ENCODE measurements at places on chromosomes 11 and 22.

DNA sequence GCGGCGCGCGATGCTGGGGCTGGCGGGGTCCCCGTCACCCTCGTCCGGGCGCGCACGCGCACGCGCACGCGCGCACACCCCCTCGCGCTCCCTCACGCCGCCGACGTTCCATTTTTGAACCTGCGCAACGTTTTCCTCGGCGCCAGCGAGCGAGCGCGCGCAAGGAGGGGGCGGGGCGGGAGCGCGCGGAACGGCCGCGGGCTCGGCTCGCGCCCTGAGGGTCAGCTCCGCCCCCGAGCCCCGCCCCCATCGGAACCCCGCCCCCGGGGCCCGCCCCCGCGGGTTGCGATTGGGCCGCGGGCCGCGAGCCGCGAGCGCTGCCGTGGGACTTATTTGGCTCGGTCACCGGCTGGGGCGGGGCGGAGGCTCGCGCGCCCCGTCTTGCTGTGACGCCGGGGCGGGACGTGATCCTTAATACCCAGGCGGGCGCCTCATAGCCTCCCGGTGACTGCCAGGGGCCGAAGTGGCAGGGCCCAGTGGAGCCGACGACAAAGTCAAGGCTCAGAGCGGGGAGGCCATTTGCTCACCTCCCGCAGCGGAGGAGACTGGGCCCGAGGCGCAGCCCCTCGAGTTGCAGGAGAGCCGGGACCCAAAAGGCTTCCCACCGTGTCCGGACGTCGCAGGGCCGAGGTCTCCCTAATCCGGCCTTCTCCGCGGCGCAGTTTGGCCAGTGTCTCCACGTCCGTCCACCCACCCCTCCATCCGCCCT is at the start of gene CBX7:
CBX7 (minus strand) TSS at position 170 of the 709 bp plus-strand sequence. CDS start 236 bp downstream, outside the sequence.
- peak; percentile 86 for DNase-seq

GRCh38 chr11:119006656-119007055 is 8.7 kb downstream of the CENATAC start:
- no peak for DNase-seq

DNA sequence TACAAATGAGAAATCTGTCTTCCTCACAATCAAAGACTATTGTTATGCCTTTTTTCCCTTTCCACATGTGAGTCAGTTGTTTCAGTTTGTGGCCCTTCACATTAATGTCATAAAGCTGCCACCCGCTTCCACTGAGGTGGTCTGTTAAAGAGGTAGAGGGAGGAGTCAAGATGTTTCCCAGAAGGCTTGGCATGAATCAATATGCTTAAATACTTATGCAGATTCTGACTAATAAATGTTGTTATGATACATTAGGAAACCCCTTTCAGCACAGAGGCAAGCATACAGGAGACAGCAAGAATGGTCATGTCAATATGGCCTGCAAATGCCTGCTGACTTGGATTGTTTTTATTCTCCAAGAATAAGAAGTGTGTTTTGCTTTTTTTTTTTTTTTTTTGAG is 6.5 kb downstream of the RTN3 start:
- DNase-seq = no peak

GRCh38 chr11:66069715-66070603 is at the start of gene PACS1:
PACS1 (plus strand) TSS chr11:66070272; CDS start chr11:66070487, 215 bp downstream.
- DNase-seq = peak; percentile 64

DNA sequence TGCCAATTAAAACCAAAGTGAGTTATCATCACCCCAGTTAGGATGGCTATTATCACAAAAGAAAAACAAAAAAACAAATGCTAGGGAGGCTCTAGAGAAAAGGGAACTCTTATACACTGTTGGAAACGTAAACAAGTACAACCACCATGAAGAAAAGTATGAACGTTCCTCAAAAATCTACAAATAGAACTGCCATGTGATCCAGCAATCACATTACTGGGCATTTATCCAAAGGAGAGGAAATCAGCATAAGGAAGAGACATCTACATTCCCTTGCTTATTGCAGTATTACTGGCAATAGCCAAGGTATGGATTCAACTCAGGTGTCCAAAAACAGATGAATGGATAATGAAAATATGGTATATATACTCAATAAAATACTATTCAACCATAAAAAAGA is 1145.1 kb downstream of the LRRC4C start:
- DNase-seq = peak; percentile 28

DNA sequence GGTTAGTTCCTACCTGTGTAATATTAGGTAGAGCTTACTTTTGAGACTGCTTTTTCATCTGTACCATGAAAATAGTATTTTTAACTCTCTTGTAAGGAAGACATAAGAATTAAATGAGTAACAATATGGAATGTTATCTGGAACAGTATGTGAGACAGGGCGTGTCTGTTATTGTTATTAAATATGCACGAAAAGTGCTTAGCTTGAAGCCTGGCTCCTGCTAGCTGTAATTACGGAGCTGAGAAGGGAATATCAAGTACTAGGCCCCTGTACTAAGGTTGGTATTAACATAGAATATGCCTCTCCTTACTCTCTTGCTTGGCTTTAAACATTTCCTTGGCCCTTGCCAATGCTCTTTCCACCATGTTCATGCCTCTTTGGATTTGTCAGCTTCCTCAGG is 194.0 kb downstream of the FAM76B start:
- no peak for DNase-seq

GRCh38 chr22:23754220-23754919 is at the start of gene VPREB3:
VPREB3 (minus strand) TSS chr22:23754425; CDS start chr22:23754363, 62 bp downstream.
- DNase-seq = no peak
